ENCODE measurements at places on chromosomes 4 and X. TPM values are rescaled to one million over a fixed set of nuclear protein-coding genes. Genes with fewer than 3 reads are reported as not detected.

- no peak for DNase-seq
These were observed 107.6 kb downstream of the USP9X start for GRCh38 chrX:41192880-41193279.

The NCBP2L gene
- total RNA-seq: under 0.01 TPM

The NSUN7 gene
- total RNA-seq: 3.2 TPM

DNA sequence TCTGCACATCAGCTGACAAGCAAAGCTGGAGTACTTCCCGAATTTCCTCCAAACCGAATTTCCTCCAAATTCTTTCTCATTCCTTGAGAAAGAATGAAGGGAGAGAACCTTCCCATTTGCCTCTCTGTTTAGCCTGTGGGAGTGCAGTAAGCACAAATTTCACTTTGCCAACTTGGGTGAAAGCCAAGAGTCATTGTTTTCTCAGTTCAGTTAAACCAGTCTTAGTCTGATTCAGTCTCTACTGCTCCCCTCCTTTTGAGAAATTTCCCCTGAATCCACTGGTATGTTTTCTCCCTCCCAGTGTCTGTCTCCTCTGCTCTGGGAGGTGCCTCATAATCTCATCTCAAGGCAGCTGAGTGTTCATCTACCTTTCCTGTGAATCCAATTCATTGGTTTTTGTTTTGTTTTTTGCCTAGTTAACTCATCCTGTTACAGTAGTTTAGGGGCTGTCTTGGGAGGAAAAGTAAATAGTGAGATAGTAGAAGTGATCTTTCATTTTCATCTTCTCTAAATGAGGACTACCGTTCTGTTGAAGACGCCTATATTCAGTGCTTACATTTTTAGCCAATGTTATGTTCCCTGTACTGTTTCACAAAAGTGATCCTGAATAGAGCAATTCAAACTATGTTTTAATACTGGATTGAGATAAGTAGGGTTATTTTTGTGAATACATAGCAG lies 49.0 kb downstream of the SYTL5 start:
- DNase-seq: no peak

DNA sequence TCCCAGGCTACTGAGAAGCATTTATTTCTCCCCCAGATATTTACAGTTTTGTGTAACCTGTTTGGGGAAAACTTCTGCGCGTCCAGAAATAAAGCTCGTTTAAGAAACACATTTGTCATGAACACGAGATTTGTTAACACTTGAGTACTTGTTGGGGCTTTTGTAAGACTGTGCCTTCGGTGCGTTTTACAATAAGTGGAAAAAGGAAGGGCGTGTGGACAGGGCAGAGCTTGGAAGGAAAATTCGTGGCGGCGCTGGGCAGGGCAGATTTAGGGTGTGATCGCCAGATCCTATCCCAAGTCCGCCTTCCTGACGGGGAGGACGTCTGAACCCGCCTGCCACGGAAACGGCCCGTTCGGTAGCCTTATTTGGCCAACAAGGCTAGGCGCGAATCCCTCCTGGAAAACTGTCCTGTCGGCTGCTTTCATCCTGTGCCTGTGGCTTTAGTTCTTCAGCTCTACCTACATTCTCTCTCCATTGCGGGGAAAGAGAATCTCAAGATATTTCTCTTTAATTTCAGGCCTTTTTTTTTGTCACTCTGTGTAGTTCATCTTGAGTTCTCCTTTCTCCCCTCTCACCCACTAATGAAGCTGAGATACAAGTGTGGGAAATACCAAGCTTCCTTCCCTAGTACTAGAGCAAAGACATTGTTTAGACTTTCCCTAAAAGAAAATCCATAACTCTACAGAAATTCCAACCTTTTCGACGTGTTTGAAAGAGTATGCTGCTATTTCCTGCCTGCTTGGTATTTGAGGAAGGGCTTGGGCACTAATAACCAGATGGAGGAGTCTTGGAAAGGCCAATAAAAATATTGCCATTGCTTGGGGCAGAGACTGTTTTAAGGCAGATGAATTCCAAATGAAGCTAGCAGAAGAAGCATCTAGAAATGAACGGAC lies 982 bp downstream of the PDLIM5 start:
- peak; percentile 12 for DNase-seq

The STAG2 gene
- 39.6 TPM for total RNA-seq

The UGT2B15 gene
- not detected for total RNA-seq

DNA sequence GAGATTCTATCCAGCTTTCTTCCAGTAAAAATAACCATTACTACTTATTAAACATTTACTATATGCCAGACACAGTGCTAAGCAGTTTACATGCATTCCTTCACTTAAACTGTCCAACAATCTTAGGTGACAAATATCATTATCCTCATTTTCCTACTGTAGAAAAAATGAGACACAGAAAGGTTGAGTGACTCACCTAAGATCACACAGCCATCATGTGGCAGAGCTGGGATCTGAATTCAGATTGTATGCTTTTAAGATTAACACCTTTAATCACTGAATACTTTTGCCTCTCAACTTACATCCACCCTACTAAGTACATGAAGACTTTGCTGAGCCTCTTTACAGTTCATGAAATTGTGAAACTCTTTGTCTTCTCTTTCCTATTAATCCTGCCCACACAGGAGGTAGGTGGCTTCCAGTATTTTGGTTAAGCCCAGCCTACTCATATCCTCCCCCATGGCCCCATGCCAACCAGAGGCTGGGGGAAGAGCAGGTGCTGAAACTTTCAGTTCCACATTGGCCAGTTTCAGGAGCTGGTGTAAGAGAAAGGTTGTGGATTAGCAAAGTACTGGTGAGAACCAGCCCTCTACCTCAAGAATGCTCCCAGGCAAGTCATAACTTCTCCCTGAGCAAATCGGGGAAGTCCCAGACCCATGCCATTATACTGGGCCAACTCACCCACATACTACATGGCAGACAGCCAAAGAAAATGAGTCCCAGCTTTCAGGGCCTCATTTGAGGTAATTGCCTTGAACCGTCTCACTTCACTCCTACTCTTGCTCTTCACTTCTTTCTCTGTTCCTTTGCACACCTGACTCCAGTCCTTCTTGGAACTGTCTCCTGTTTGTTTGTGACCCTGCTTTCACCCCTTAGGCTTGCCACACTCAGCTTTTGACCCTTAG lies 211.1 kb downstream of the GUCY2F start:
- DNase-seq: no peak

GRCh38 chrX:54064564-54064963 lies 20.3 kb upstream of the PHF8 start:
- no peak for DNase-seq

DNA sequence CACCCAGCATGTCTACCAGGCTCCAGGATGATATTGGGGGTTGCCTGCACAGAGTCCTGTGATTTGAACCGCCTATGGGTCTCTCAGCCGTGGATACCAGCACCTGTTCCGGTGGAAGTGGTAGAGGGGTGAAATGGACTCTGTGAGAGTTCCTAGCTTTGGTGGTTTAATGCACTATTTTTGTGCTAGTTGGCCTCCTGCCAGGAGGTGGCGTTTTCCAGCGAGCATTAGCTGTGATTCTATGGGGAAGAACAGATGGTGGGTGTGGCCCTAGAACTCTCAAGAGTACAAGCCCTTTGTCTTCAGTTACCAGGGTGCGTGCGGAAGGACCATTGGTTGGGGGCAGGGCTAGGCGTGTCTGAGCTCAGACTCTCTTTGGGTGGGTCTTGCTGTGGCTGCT lies 316.9 kb upstream of the AMOT start:
- DNase-seq: no peak

The CFAP47 gene
- total RNA-seq: under 0.01 TPM

The ENPP6 gene
- total RNA-seq: under 0.01 TPM

- DNase-seq: no peak
These were observed 13.8 kb downstream of the APBB2 start for GRCh38 chr4:41200486-41201017.

GRCh38 chrX:13669246-13669737 lies 16.4 kb downstream of the TCEANC start:
- peak; percentile 65 for DNase-seq

The MAOB gene
- total RNA-seq: under 0.01 TPM

The CFAP99 gene
- 0.27 TPM for total RNA-seq

The AMOT gene
- 8.3 TPM for total RNA-seq

DNA sequence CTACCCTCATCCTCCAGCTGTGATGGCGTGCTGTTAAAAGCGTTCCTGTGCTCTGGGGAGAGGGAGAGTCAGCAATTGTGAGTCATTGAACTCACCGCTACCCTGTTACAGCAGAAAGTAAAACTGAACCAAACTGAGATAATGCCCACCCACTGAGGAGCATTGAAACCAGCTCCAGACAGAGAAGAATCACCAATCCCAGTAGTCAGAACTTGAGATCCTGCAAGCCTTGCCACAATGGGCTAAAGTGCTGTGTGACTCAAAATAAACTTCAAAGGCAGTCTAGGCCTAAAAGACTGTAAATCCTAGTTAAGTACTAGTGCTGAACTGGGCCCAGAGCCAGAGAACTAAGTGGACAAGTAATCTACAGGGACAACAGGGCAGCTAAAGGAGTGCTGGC lies 1394.2 kb upstream of the DIAPH2 start:
- no peak for DNase-seq

DNA sequence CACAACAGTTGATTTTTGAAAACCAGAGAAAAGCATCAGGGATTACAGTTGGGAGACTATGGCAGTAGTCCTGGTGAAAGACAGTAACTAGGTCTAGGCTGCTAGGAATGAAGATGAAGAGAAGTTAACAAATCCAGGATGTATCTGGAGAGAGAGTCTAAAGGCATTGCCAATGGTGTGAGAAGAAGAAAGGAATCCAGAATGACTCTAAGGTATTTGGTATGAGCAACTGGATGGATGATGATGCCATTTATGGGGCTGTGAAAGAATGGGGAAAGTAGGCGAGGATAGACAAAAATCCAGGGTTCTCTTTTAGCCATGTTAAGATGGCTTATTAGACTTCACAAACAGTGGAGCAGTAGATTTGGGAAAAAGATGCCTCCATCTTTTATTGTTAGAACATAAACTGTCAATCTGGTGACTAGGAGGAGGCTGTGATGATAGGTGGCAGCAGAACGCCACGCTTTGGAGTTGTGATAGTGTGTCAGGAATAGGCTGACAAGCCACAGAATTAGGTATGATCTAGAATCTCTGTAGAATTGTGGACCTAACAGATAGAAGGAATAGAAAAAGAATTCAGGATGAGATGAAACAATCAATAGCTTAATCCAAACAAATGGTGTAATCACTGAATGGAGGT lies 27.3 kb upstream of the JADE1 start:
- peak; percentile 48 for DNase-seq

- no peak for DNase-seq
These were observed 114.6 kb downstream of the ARHGAP6 start for GRCh38 chrX:11551151-11551550.

The MGAT4D gene
- under 0.01 TPM for total RNA-seq

DNA sequence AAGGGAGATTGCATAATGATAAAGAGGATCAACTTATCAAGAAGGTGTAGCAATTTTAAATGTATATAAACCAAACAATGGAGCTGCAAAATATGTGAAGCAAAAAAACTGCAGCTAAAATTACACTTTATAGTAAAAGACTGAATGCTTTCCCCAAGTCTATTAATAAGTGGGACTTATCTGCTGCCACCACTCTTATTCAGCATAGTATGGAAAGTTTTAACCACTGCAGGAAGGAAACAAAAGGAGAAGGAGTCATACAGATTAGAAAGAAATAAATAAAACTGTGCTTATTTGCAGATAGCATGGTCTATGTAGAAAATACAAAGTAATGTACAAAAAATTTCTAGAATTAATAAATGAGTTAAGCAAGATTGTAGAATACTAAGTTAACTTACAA lies 94.1 kb upstream of the GK2 start:
- no peak for DNase-seq

- no peak for DNase-seq
These were observed 100.9 kb upstream of the RXFP1 start for GRCh38 chr4:158420782-158421181.

The FAM9C gene
- total RNA-seq: not detected

DNA sequence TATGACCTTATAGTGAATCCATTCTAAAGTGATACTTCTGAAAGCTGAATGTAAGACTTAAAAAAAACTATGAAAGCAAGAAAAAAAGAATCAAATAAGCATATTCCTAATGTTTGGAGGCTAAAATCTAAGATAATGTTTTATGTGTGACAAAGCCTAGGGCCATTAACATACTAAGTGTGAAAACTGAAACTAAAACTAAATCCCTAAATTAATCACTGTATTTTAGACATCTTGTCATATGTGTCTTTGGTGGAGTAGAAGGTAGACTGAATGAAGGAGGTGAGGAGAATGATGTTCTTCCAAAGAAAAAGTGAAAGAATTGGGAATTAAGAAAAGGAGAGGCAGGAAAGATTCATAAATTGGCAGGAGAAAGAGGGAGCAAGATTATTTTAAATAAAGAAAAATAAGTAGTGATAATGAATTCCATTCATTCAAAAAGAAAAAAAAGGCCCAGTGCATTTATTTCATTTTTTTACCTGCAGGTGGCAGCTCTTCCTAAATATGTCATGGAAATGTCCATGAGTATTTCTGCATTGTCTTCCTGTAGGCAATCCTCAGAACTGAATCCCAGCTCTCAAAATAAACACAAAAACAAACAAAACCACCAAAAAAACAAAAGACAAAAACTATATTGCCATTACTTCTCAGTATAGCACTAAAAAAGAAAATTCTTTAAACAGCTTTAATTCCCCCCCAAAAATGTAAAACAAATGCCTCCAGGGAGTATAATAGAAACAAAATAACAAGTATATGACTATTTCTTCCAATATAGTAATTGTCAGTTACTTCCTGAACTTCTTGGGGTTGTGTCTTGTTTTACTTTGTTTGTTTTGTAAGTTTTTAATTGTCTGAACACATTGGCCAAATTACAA lies 17.0 kb upstream of the AP1AR start:
- peak; percentile 48 for DNase-seq

- DNase-seq: no peak
These were observed 94.3 kb upstream of the FAM47B start for GRCh38 chrX:34848281-34848680.

DNA sequence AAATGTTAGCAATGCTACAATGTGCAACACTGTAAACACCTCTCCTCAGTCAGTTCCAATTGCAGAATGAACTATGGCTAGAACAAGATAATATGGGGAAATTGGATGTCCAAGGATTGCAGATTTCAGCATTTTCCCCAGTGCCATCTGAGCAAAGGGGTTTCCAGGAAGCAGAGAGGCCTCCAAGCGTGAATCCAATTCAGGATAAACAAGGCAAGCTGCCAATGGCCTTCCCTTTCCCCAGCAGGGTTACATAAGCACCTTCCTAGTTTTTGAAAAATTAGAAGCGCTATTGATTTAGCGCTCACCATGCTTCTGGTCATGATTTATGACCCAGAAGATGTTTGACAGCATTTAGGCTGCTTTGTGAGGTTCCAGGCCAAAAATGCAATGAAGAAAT lies 223.0 kb upstream of the GATB start:
- DNase-seq: no peak
